ENCODE measurements at places on chromosomes 6 and 20. TPM values are rescaled to one million over a fixed set of nuclear protein-coding genes. Genes with fewer than 3 reads are reported as not detected.

GRCh38 chr20:64048402-64049044 lies 916 bp downstream of the SOX18 start:
- no peak for DNase-seq

- no peak for DNase-seq
Observed at GRCh38 chr6:13586603-13587542, 12.5 kb downstream of the SIRT5 start.

DNA sequence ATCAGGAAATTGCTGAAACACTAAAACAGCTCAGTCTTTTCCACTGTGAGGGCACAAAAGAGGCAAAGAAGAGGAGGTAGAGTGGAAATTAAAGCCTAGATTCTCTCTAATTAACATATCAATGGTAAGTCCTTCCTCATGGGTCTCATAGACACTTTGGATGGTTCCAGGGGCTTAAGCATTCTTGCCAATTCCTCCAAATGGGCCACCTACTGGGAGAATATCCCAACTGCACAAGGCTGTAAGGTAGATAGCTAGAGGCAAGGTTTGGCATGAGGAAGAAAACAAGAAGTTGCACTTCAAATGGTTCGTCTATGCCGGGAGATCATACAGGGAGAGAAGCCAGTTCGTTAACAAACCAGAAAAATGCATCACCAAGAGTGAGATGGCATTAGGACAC lies 107.6 kb upstream of the KHDRBS2 start:
- no peak for DNase-seq

DNA sequence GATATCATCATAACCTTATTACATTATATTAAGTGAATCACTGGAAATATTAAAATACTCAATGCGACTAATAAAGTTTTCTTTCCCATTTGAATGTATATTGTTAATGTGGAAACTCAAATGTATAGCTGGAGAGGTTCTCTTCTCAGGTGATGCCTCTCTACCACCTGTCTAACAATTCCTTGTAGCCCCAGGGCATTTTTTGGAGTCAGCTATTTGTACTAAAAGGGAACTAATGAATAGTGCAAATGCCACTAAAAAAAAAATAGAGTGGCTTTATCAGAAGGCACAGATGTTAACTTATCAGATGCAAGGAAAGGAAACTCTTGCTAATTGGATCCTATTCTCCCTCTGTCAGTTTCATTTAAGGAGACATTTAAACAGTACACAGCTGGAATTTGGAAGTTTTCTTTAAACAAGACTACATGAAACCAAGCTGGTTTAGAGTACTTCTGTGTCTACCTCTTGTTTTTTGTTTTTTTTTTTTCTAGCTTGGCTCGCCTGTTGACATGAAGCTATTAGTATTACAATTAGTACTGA lies 897.0 kb upstream of the SLC35B3 start:
- DNase-seq = no peak

- no peak for DNase-seq
Observed at GRCh38 chr6:81214414-81215091, 537.9 kb downstream of the TENT5A start.

GRCh38 chr6:21227486-21227885 lies 366.1 kb upstream of the SOX4 start:
- no peak for DNase-seq

DNA sequence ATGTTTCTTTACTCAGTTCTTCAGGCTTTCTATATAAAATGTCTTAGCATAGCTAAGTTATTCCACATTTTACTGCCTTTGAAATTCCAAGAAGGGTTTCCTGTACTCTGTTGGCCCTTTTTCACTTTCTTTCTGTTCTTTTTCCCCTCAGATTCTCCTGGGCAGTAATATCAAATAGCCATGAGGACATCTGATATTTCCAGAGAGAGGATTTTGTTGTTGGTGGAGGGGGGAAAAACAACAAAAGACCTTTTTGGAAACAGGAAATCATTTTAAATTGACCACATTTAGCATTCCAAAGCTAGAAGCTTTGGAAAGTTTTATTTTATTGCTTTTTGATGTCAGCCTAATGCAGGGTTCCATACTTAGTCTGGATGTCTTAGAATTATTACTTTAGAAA lies 445.4 kb downstream of the GJA1 start:
- DNase-seq = no peak

- no peak for DNase-seq
Observed at GRCh38 chr6:47162793-47163192, 120.7 kb upstream of the ADGRF1 start.

Gene OXT
- not detected for total RNA-seq

Gene SAPCD1
- total RNA-seq = 2.8 TPM

Gene SLC35D3
- not detected for total RNA-seq

Gene TRERF1
- 5.2 TPM for total RNA-seq

Gene CTSA
- 102 TPM for total RNA-seq

Gene SLC17A3
- total RNA-seq = not detected
